ENCODE measurements at places on chromosomes 3 and 15.

GRCh38 chr3:4744405-4745234 lies 234.6 kb upstream of the BHLHE40 start:
- DNase-seq = no peak

GRCh38 chr3:39255503-39256325 lies 24.1 kb downstream of the CX3CR1 start:
- DNase-seq = no peak

DNA sequence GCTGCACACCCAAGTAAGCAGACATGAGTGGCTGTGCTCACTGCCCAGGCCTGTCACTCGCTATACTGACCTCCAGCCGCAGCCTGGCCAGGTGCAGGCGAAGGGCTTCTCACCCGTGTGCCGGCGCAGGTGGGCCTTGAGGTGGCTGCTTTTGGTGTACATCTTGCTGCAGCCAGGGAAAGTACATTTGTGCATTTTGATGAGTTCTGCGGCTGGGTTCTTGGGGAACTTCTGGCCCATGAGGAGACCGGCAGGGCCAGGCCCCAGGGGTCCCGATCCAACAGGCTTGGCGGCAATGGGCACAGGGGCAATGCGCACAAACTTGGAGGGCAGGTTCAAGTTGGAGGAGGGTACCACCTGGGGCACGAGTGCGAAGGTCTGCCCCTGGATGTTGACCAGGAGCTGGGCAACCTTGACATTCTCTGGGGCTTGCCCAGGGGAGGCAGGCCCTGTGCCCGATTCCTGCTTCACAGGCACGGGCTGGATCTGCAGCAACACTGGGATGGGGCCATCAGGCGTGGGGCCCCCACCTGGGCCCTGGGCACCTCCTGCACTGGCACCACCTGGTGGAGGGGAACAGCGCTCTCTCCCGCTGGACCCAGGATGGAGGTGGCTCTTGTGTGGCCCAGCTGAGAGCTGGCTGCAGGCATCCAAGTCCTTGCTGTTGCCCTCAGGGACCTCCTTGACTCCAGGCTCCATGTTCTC lies 5.3 kb downstream of the KLF15 start:
- DNase-seq = no peak

- DNase-seq = no peak
These were observed 25.9 kb upstream of the SMAD3 start for GRCh38 chr15:67039384-67040075.

DNA sequence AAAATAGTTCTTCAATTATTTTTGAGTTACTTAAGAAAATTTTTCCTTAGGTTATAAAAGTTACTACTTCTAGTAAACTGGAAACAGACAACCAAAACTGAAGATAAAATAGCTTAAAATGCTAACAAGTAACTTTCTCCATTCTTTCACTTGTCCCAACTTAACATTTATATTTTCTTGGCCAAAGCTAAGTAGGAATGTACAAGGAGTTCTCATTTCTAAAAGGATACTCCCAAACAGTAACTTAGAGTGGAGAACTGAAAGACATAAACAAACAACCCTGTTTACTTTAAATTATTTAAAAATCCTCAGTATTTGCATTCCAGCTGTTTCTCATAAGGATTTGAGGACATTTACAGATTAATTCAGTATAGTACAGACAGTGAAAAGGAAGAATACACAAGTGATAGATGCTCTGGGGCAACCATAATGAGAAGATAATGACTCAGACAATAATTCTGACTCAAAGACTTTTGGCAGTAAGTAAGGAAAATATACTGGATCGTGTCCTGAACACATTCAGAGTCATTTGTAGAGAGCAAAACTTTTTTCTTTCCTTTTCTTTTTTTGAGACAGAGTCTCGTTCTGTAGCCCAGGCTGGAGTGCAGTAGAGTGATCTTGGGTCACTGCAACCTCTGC lies 29.2 kb upstream of the ANXA2 start:
- DNase-seq = no peak

GRCh38 chr15:100788418-100789105 lies 91.1 kb upstream of the ALDH1A3 start:
- DNase-seq = no peak

DNA sequence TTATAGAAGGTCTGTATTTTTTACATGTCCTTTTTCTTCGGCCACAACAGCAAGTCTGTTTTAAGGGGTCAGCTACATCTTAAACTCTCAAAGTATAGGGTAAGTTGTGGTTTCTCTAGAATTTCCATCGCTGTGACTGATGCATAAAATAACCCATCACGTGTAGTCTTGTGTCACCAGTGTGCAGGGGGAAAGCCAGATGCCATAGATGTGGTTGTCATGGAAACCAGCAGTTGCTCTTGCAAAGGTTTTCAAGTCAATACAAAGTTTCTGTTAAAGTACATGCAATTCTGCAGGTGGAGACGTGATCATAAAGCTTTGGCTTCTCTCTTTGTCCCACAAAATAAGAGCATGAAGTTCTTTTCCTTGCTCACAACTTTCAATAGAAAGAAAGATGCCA lies 210.3 kb upstream of the ONECUT1 start:
- DNase-seq = no peak

- DNase-seq = no peak
These were observed 116.5 kb upstream of the FAM174B start for GRCh38 chr15:92772061-92772460.

DNA sequence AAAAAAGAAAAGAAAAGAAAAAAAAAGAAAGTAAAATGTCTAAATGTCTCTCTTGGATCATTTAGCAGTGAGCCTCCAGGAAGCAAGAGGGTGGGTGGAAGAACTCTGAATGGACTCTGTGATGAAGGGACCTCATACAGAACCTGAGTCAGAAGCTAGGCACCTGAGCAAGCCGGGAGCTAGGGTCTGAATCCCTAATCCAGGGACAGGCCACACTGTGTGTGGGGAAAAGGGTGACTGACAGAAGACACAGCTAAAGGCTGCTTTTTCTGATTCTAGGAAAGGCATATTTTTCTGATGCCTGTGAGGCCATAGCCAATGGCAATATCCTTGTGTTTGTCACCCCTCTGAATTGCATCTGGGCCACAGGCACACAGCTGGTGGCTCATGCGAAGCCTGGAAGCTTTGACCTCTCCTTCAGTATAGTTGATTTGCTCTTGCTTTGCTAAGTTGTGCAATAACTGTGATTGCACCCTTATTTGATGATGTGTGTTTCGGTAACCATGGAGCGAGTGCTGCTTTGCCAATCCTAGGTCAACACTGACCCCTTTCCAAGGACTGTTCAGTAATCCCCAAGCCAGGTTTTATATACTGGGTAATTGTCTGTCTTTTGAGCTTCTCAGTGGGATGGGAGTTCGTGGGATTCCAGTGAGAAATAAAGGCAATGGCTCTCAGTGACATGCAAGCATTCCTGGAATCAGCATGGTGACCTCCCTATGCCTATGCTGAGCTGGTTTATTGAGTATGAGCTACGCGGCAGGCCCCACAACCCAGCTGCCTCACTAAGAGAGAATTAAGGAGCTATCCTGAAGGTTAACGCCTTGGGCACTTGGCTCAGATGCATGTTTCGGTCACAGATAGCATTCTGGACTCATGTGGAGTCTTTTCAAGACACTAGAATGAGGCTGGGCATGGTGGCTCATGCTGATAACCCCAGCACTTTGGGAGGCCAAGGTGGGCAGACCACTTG lies 49.0 kb upstream of the OSBPL11 start:
- DNase-seq = no peak

DNA sequence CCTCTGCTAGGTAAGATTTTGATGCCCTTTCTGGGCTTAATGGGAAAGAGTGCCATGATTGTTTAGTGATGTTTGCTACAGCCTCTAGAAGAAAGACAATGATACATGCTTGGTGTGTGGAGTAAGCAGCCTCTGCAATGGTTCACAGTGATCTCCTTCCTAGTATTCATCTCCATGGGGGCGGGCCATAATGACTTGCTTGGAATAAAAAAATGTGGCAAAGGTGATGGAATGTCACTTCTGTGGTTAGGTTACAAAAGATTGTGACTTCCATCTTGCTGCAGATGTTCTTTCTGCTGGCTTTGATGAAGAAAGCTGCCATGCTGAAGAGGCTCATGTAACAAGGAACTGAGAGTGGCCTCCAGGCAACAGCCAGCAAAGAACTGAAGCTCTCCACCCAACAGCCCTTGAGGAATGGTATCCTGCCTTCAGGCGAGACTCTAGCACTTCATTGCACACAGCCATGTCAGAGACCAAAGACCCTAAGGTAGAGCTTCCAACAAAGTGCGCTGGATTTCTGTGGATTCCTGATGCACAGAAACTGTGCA lies 139.1 kb upstream of the LRIG1 start:
- DNase-seq = no peak

DNA sequence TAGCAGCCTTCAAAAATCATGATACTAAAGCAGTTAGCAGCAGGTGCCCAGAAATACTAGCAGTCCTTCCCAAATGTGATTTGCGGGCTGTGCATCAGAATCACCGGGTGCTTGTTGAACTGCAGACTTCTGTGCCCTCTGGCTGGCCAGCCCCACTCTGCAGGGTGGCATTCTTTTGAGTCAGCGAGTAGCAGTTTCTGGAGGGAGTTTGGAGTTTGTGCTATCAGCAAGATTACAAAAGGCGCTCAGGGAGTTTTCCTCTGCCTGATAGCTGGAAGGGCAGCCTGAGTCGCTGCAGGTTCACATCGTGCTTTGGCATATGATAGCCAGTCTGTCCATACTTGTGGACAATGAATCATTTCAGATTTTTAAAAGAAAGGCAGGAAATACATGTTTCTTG lies 57.6 kb downstream of the CLDN11 start:
- DNase-seq = no peak

Data from NCI-H187 (cell line).